ENCODE measurements at places on chromosomes 5 and 9.

DNA sequence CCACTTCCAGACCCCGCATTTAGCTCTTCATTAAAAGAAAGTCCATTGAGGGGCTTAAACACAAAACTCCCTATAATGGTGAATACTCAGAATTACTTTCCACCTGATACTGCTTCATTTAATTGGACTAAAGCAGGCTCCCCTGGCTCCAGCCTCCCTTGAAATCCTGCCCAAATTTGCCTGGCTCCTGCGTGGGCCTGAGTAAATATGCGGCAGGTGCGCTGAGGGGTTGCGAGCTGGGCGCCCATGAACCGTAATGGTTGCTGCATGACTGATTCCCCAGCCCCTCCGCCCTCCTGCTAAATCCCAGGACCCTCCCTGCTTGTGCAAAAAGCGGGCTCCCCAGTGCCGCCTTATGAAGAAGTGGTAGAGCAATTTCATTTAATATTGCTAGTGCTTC is 639.7 kb downstream of the BNC2 start:
- DNase-seq = no peak

DNA sequence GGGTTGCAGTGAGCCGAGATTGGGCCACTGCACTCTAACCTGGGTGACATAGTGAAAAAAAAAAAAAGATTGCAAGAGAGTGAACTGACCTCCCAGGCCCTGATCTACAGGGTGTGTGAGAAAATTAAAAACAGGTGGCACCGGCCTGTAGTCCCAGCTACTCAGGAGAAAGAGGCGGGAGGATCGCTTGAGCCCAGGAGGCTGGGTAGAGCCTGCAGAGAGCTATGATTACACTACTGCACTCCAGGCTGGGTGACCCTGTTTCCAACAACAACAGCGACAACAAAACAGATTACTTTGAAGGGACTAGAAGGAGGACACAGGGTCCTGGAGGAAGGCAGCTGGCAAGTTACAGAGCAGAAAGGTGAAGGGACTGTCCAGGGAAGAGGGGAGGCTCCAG is 42.2 kb upstream of the FABP6 start:
- DNase-seq = no peak

GRCh38 chr5:115070737-115071136 is 99.0 kb downstream of the TRIM36 start:
- DNase-seq = no peak

GRCh38 chr5:77366717-77367500 is 125.2 kb downstream of the WDR41 start:
- no peak for DNase-seq

GRCh38 chr5:139453683-139454567 is 8.6 kb downstream of the ECSCR start:
- no peak for DNase-seq

DNA sequence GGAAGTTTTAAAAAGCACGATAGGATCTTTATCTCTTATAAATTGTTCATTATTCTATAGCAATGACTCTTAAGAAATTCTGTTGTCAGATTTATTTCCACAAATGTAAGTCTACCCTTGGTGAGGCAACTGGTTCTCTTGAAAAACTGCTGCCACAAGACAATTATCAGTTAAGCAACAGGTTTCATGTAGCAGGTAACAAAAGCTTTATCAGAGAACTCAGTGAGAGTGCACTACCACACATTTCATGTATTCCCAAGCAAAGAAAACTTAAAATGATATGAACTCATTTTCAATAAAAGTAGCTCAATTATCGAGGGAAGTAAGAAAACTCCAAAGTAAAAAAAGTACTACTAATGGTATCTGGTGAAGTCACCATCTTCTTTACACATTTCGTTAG is 9.4 kb downstream of the NR6A1 start:
- DNase-seq = no peak

DNA sequence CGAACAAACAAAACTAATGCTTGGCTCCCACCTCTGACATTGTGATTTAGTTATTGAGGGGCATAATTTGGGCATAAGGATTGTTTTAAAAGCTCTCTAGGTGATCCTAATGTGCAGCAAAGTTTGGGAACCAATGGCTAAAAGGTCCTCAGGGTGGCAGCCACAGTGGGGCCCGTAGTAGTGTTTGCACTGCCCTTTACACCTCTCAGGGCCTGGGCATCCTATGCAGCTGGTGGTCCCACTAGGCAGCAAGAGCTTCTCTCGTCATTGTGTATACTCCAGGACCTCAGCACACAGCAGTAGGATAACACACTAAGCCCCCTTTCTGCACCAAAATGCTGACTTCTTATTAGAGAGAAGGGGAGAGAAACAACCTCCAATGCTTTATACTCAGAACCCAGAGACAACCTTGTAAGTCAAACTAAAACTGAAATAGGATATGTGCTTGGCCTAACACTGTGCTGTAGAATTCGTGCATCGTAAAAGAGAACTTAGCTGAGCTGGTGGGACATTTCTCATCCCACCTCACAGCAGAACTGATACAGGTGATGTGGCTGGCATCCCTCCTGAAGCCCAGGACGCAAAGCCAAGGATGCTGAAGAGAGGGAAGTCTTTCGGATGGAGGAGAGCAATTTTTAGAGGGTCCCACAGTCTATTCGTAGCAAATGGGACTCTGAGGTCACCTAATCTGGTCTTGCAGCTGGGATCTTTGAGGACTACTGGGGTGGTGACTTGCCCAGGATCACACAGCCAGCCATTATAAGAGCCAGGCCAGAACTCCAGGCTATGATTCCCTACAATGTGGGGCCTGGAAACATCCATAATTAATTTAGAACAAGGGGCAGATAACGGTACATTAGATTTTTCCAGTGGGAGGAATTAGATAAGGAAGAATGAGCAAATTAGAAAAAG is 1.2 kb downstream of the GLRX start:
- no peak for DNase-seq

GRCh38 chr5:140253985-140254384 is 48.9 kb downstream of the PFDN1 start:
- no peak for DNase-seq

DNA sequence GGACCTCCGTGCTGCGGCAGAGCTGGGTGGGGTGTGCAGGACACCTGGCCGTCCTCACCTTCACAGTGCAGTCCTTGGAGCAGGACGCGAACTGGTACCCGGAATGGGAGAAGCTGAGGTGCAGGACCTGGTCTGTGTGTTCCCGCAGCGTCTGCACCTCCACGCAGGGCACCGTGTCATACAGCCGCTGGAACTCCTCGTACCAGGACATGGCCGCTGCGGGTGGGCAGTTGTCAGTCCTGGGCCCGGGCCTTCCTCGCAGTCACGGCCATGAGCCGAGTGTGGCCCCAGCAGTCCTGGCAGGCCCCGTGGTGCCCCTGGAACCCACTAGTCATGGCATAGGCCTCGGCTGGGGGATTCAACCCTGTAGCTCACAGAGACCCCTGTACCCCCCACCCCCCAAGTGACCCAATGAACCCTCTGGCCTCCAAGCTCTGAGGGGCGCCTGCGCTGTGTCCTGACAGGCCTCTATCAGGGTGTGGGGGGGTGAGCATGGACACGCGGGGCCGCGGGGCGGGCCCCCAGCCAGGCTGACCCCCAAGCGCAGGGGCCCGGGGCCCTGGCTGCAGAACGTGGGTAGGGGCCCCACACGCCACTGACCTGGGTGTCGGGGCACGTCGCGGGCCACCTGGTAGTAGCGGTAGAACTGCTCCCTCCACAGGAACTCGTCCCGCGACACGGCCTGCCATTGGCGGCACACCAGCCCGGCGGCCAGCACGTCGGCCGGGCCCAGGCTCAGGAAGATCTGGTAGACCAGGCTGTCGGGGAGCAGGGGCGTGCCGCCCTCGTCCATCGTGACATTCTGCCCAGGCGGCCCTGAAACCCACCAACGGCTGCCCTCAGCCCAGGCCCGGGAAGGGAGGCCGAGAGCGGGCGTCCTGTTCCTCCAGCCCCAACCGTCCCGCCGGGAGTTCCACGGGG is 987 bp downstream of the FBXW5 start:
- no peak for DNase-seq

GRCh38 chr9:69797675-69798074 is 22.9 kb upstream of the CFAP95 start:
- DNase-seq = no peak

GRCh38 chr9:78533500-78533899 is 236.6 kb downstream of the PSAT1 start:
- no peak for DNase-seq

- no peak for DNase-seq
These were observed 737 bp downstream of the NANS start for GRCh38 chr9:98057138-98057799.

GRCh38 chr5:136133222-136133921 is 727 bp downstream of the SMAD5 start:
- DNase-seq = peak; percentile 37

DNA sequence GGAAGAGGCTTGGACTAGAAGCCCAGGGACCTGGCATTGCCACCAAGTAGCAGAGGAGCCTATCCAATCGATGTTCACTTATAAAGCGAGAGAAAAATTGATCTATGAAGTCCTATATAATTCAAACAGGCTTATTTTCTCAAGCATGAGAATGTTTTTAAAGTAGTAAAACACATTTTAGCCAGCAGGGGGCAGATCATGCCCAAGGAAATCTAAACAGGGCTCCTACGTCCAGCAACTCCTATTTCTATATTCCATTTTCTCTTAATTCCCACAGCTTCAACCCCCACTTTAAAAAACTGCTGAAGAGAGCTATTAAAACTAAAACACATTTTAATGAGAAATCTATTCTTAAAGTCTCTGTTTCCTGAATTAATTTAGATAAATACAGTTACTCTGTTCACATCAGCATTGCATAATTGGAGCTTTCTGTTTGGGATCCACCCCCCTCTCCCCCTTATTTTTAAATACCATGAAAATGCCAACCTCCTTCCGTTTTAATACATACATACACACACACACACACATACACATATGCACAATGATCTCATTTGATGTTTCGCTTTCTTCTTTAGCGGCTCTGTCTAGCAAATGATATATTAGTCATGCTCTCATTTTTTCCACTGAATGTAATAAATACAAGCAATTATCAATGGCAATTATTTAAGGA is 144.9 kb downstream of the MYO10 start:
- DNase-seq = no peak

GRCh38 chr9:20823051-20823450 is 139.0 kb downstream of the FOCAD start:
- no peak for DNase-seq

DNA sequence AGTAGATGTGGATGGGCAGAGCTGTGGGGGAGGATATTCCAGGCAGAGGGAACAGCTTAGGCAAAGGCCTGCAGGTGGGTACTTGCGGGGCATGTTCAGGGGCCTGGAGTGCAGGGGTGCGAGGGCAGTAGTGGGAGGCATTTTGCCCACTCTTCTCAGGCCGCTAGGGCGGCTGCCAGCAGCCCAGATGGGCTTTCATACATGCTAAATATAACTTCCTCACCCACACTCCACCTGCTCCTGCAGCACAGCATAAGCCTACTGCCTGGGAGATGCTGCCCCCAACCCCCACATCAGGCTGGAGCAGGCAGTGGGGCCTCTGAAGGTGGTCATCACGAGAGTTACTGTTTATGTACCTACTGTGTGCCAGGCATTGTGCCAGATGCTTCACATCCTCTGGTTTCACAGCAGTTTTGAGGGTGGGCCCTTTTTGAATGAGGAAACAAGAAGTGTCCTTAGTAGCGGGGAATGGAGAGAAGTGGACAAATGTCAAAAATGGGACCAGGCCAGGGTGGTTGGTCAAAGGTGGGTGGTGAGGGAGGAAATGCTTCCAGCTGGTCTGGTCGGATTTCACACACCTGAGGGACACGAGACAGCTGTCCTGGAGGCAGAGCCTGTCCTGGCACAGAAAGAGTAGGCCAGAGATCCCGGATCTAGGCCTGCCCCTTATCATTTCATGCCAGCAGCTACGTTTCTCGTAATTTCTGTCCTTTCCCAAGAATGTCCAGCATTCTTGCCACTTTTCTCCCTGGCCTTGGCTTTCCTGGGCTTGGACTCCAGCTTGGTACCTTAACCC is 12.1 kb downstream of the RGS14 start:
- no peak for DNase-seq

DNA sequence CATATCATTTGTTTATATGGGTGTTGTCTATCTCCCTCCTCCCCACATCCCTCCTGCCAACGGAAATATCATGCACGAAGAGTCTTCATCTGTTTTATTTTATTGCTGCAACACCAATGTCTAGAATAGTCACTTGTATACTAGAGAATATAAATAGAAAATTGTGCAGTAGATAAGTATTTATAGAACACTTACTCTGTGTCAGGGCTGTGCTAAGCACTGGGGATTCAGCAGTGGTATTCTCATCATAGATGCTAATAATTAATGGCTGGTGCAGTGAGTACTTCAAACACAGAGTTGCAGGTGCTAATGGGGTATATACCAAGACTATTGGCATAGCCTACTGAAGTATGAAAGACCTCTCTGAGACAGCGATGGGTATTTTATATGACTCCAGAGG is 353.5 kb upstream of the CDH6 start:
- DNase-seq = no peak

- DNase-seq = no peak
These were observed 106.1 kb upstream of the ICE1 start for GRCh38 chr5:5316334-5316733.

DNA sequence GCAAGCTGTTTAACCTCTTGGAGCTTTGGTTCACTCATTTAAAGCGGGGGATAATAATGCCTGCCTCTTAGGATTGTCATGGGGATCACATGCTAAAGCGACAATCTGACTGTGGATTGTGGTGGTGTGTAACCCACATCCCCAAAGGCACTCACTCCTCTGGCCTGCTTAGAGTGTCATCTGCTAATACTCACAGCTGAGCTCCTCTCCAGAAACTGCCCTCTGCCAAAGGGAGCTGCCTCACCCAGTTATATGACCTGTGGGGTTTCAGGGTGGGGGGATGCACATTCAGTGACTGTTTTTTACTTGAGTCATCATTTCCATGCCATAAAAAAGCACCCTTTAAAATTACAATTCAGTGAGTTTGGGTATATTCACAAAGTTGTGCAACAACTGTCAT is 110.0 kb upstream of the SPOCK1 start:
- no peak for DNase-seq

DNA sequence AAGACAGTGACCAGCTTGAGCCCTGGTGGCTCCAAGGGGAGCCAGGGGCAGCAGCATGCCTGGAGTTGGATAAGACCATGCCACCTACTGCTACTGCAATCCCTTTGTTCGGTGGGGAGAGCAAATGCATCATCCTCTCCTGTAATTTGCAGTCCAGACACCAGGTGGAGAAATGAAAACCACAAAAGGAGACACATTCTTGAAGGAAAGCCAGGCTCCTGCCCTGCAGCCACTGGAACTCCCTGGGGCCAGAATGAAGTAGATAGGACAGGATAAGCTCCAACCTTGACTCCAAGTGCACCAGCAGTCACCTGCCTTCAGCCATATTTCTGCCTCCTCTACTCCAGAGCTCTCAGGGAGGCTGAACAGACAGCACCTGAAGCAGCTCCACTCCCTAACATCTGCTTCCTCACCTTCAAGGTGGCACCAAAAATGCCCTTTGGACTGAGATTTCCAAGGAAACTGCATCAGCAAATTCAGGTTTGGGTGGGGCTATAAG is 65.1 kb upstream of the IQGAP2 start:
- peak; percentile 2 for DNase-seq

GRCh38 chr9:69265891-69266290 is 59.1 kb upstream of the ENTREP1 start:
- no peak for DNase-seq

DNA sequence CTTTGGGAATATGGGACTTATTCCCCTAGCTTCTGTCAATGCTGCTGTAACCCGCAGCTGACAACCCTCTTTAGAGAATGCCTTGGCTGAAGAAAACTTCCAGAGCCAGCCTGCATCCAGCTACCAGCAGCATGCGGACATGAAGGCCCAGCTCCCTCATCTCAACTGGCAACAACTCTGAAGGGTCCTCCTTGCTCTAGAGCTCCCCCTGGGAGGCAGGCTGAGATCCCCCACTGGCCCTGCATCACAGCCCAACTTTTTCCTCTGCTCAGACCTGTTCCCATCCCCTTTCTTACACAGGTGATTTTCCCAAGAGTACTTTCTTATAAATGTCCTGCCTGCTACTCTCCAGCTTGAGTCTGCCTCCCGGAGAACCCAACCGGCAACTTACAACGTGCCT is 18.7 kb upstream of the WNT8A start:
- no peak for DNase-seq
